ENCODE measurements at places on chromosomes 11 and 22.

GRCh38 chr11:109527496-109527895 lies 105.5 kb downstream of the C11orf87 start:
- DNase-seq = no peak

DNA sequence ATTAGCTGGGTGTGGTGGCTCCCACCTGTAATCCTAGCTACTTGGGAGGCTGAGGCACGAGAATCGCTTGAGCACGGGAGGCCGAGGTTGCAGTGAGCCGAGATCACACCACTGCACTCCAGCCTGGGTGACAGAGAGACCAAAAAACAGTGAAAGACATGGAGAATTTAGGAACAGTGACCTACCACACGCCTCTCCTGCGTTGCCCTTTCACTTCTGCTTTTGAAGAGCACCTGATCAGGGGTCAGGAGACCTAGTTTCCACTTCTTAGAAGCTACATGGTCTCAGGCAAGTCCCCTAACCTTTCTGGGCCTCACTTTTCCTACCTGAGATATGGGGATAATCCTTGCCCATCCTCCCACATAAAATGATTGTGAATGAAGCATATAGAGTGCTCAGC lies 12.2 kb downstream of the SLC35C1 start:
- DNase-seq = no peak

- DNase-seq = no peak
Observed at GRCh38 chr11:119680541-119681360, 48.2 kb downstream of the NECTIN1 start.

DNA sequence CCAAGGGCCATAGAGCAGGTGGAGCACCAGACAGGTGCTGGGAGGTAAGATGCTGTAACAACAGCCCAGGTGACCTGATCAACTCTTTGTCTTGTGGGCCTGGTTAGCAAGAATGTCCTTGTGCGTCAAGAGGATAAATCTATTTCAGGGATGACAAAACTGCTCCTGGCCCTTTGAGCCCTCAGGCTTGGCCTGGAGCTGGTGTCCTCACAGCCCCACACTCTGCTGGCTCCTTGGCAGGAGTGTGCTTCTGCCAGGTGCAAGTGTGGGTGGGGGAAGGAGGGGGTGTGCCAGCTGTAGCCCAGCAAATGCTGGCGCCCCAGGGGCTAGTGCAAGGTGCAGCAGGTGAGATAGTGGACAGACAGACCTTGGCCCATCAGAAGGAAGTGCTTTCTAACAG lies 19.5 kb downstream of the AMPD3 start:
- DNase-seq = no peak

DNA sequence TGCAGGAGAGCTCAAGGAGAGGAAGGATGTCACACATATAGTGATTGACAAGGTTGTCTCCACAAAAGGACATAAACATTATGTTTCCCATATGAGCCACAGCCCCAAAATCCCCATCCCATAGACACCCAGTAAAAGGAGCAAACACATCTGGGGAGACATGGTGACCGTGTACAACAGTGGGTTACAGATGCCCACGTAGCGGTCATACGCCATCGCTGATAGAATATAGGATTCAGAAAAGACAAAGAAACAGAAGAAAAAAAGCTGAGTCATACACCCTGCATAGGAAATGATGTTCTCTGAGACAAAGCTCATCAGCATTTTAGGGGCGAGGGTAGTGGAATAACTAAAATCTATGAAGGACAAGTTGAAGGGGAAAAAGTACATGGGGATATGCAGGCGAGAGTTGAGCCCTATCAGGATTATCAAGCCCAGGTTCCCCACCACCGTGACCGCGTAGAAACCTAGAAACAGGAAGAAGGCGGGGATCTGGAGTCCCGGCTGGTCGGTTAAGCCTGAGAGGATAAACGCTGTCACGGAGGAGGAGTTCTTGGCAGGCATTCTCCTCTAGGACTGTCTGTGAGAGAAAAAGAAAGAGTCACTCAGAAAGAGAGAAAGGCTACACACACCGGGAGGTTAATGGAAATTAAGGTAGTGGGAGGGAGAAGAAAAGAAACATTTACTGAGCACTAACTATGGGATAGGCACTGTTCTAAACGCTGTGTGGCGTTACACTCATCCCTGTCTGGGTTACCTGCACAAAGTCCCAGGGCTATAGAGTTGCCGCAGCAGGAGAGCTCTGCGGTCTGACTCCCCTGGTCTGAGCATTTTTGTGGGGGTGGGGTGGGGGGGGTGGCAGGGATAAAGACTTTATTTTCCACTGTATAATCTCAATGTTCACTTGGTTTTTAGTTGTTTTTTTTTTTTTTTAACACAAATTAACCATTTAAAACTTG lies 36.1 kb upstream of the OR8B8 start:
- DNase-seq = no peak

DNA sequence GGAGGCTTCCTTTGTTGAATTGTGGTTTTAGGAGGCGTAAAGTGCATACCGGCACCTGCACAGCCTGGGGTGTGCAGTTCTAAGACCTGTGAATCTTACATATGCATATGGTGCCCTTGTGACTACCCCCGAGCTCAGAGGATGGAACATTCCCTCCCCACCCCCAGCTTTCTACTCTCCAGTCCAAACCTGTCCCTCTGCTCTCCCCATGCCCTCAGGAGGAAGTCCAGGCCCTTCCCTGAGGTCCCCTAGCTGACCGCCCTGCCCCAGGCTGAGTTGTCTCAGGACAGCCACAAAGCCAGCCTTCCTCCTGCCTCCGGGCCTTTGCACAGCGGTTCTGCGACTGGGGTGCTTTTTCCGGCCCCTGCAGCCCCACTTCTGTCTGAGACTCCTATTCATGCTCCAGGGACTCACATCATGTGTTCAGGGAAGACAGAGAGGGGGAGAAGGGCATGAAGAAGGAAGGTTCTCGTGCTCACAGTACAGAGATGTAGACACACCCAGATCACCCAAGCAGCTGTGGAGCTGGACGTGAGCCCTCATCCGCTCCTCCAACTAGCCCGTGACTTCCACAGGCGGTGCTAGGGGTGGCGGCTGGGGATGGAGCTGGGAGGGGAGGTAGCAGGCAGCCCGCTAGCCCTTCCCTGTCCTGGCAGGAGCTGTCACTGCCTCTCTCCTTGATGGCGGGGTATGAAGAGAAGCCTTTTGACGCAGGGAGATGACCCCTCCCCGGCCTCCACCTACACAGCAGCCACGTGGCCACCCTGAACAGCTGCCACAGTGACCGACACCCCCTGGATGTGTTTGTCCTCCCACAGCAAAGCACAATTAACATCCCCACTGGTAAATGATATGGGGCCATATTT lies 50.8 kb downstream of the FLRT1 start:
- DNase-seq = no peak

DNA sequence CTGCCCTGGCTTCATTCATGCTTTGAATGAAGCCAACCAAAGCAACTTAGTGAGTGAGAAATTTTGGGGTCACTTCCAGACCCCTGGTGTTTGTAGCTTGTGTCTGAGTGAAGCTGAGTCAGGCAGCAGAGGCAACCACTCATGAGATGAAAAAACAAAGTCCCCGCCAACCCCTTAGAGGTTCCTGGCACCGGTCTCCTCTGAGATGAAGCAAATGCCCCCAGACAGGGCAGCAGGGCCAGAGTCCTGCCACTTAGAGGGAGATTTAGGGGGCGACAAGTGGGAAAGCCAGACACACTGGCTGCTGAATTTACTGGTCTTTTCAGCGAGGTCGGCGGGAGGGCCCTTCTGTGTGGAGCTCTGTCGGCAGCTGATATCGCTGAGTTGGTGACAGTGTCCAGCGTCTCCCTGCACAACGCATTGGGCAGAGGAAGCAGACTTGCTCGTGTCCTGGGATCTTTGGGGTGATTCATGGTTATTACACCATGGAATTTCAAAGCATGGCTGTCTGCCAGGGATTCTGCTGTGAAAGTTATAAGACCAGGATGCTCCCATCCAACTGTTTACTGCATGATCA lies 482.6 kb downstream of the MIAT start:
- DNase-seq = no peak

DNA sequence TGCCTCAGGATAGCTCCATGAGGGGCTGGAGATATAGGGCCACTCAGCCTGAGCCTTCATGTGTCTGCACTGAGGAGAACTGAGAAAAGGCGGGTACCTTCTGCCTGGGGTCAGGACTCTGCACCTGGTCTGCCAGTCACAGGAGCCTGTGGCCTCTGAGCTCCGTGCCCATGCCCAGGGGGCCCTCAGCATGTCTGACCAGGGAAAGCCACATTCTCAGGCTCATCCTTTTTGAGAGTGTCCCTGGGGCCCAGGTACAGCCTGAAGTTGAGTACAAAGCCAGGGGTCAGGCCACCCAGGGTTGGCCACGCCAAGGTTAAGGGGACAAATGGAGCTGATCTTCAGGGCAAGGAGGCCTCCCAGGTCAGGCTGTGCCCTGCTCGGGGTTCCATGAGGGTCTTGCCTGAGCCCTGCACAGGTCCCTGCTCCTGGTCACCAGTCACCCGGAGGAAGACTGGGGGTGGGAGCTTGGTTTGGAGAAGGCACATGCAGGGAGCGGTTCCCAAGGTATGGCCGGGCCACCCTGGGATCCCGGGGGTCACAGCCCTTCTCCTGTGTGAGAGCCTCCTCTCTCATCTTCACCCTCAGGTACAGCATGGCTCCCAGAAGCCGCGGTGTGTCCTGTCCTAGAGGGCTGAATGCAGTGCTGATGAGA lies 6.0 kb downstream of the DENND6B start:
- DNase-seq = no peak

DNA sequence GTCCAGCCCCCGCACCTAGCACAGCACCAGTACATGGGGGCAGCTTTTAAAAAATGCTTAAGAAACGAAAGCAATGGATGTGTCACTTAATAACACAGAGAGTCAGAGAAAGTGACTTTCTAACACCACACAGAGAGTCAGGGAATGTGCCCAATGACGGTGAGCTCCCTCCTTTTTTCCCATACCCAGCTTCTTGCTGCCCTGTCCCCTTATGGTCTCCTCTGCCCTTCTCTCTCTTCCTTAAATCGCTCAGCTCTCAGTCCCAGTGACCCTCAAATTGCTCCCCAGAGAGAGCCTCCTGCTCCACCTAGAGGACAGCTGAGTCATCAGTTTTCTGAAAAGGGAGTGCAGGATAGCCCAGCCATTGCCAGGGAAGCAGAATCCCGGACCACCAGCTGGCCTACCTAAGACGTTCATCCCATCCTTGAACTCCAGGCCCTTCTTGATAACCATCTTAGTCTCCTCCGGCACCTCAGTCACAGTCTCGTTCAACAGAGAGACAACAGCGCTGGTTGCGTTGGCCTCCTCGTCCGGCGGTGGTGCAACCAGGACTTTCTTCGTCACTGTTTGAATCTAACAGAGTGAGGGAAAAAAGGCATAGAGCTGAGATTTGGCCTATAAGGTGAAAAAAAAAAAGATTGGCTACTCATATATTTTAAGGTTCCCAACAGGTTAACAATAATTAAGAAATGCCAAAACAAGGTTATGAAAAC lies 113.5 kb downstream of the SLC1A2 start:
- DNase-seq = peak; percentile 29

GRCh38 chr22:39545386-39546365 lies 13.1 kb upstream of the RPS19BP1 start:
- DNase-seq = peak; percentile 51

DNA sequence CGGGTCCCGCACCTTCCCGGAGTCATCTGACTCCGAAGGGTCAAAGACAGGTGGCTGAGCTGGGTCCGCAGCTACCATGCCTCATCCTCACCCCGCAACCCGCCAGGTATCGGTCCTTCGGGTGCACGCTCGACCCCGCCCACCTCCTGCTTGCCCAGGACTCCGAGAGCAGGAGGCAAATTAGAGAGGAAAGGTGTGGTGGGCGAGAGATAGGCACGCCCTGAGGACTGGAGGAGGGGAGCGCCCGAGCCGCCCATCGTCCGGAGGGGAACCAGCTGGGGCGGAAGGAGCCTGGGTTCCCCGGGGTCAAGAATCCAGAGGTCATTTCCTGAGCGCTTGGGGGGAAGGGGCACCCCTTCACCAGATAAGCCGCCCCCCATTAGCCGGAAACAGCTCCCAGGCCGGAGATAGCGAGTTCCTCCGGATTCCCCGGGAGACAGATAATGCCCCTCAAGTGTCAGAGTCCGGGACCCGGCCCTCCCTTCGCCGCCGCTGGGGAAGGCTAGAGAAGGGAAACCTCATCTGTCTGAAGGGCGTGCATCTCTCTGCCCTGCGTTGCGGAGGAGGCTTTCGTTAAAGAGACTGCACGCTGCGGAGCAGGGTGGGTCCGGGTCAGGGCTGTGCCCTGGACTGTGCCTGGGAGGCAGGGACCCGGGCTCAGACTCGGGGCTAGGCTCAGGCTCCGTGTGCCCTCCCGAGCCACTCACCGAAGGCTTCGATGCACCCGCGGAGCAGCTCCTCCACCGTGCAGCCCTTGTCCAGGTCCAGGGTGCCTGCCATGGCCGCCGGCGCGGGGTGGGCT lies 1.7 kb downstream of the RASGRP2 start:
- no peak for DNase-seq

- DNase-seq = no peak
Observed at GRCh38 chr11:133953999-133954398, 2.8 kb downstream of the IGSF9B start.

- no peak for DNase-seq
Observed at GRCh38 chr22:40210818-40211217, 33.1 kb downstream of the TNRC6B start.

- no peak for DNase-seq
Observed at GRCh38 chr22:18979957-18980356, 43.9 kb upstream of the PRODH start.

DNA sequence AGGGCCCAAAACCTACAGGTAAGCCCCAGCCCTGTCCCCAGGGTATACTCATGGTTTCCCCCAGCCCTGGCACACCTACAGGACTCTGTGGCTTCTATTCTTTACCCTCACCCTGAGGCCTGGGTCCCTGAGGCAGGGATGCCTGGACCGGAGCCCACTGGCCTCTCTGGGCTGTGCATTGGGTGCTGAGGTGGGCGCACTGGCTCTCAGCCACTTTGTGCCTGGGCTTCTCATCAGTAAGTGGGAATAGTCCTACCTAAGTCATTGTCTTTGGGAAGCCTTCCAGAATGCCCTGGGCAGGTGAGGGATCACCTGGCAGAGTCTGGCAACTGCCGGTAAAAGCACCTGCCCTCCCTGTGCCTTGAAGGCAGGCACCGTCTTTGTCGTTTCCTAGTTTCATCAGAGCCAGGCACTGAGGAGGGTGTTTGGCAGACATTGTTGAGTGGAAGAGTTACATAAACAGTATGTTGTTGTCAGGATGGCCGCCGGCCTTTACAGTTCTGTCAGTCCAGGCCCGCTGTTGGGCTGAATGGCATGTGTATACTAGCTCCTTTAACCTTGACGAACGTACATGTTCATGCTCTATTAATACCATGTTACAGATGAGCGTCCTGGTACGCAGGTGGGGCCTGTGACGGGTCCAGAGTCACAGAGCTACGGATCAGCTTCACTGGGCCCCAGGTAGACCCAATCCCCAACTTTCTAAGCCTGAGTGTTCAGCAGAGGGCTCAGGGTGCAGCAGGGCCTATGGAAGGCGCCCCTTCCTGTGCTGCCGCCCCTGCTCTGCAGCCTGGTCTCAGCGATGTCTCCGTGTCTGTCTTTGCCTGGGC lies 23.0 kb downstream of the SHANK3 start:
- no peak for DNase-seq

- DNase-seq = peak; percentile 34
Observed at GRCh38 chr22:23315341-23315917, 135.1 kb downstream of the BCR start.

GRCh38 chr11:134045799-134046635 lies 22.9 kb upstream of the JAM3 start:
- DNase-seq = no peak

GRCh38 chr22:37020192-37020479 lies 594 bp downstream of the MPST start:
- DNase-seq = no peak

GRCh38 chr11:118291477-118292135 lies 12.9 kb upstream of the CD3E start:
- no peak for DNase-seq

- DNase-seq = no peak
Observed at GRCh38 chr11:86978247-86978646, 23.1 kb upstream of the FZD4 start.
